ENCODE measurements at places on chromosomes 7 and 10.

- no peak for DNase-seq
Measured at GRCh38 chr10:128570319-128570995, 444.2 kb upstream of the MKI67 start.

GRCh38 chr10:72663971-72664370, 28.0 kb upstream of the MCU start:
- DNase-seq: no peak

DNA sequence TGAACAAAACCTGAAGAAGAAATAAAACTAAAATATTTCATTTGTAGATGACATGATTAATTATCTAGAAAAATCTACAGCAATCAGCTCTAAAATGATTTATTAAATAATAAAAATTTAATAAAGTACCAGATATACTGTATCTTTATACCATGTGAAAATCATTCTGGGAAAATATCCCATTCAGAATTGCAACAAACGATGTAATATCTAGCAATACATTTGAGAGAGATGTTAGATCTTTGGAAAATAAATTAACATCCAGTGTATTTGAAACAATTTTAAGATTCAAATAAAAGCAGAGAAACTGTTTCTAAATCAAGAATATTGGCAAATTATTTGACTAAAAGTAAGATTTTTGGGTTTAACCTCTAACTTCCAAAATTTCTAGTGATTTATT, 62.2 kb downstream of the ZEB1 start:
- no peak for DNase-seq

- no peak for DNase-seq
Measured at GRCh38 chr7:13604178-13604577, 385.3 kb downstream of the ETV1 start.

Measured in NCI-H1930 (cell line).